Calu3 (cell line): ENCODE measurements at places on chromosomes 7 and 10.

DNA sequence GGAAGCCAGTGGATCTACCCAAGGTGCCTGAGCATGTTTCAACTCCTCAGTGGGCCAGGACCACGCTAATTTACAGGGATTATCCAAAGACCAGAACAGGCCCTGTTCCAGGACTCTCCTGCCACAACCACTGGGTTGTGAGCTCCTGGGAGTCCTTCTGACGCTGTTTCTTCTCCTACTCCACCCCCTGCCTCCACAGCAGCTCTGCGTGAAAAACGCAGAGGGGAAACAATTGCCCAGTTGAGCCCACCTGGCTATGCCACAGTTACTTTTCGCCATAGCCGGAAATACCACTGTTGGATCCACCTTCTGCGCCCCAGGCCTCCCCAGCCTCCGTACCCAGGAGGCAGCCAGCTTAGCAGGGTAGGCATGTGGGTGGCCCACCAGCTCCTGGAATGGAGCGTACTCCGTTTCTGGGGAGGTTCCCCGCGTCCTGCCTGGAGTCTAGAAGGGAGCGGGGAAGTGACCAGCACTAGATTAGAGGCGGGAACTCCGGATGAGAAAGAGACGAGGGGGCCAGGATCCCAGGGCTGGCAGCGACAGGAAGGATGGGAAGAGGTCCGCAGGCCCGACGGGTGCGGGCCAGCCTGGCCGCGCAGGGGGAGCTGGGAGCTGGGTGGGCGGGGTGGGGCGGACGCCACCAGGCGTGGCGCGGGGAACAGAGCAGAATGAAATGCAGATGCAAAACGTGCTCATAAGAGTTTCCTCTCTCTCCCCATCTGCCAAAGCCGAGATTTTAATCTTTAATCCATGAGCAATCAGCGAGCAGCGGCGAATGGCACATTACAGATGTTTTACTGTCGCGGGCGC lies 32.1 kb upstream of the PAX2 start:
- peaks cover 95% of the 10 kb centered on the region for H3K27me3 ChIP-seq
- no peak overlapping the region for H3K27ac ChIP-seq
- H3K4me1 ChIP-seq: no peaks in the 10 kb centered on the region
- DNase-seq: no peak
- H3K36me3 ChIP-seq: no peaks in the 10 kb centered on the region
- H3K4me3 ChIP-seq: no peak overlapping the region

DNA sequence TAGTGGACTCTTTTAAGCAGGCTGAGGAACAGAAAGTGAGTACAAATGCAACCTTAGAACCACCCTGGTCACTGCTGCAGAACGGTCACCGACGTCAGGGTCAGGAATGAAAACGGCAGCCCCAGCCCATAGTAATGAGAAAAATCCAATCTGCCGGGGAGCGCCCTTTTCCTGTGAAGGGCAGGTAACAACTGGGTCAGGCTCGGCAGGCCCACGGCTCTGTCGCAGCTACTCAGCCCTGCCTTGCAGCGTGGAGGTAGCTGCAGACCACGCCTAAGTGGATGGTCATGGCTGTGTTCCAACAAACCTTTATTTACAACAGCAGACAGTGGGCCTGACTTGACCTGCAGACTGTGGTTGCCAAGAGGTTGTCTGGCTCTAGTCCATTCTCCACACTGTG lies 563.2 kb downstream of the DNAJB6 start:
- no peak for DNase-seq
- no peaks in the 10 kb centered on the region for H3K4me1 ChIP-seq
- H3K36me3 ChIP-seq: peaks cover 9% of the 10 kb centered on the region
- no peaks in the 10 kb centered on the region for H3K27me3 ChIP-seq

DNA sequence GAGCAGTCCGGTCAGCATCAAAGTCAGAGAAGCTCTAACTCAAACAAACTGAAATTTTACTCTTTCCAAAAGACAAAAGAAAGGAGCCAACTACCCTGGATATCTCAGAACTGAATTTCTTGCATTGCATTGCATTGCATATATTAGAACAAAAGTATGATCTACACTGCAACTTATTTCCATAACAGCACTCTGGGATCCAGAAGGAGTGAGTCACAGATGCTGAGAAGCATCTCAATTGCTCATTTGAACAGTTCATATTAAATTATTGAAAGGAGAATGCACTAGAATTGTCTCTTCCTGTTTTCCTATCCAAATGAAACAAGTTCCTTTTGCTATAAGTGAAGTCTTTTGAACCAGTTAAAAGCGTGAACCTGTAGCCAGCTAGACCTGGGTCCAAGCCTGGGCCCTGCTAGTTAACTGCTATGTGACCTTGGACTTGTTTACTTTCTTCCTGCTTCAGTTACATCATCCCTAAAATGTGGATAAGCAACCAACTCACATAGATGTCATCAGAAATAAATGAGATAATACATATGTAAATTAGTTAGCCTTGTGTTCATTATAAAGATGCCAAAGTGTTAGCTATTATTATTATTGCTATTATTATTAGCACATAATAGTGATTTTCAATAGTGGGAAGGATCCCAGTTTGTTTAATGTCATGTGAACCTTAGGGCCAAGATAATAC lies 184.1 kb downstream of the CREB5 start:
- H3K36me3 ChIP-seq: no peaks in the 10 kb centered on the region

GRCh38 chr10:120336911-120337540 lies 120.0 kb upstream of the PLPP4 start:
- H3K4me1 ChIP-seq: no peaks in the 10 kb centered on the region
- H3K27me3 ChIP-seq: no peaks in the 10 kb centered on the region
- peak; percentile 53 for DNase-seq
- no peak overlapping the region for H3K27ac ChIP-seq
- no peaks in the 10 kb centered on the region for H3K36me3 ChIP-seq

GRCh38 chr10:116171505-116171904 lies 101.5 kb downstream of the GFRA1 start:
- no peak overlapping the region for H3K27ac ChIP-seq
- no peak overlapping the region for H3K4me3 ChIP-seq
- peaks cover 14% of the 10 kb centered on the region for H3K27me3 ChIP-seq
- no peaks in the 10 kb centered on the region for H3K36me3 ChIP-seq

GRCh38 chr7:49333180-49333881 lies 409.0 kb downstream of the CDC14C start:
- DNase-seq: no peak
- no peaks in the 10 kb centered on the region for H3K27me3 ChIP-seq
- H3K27ac ChIP-seq: no peak overlapping the region
- no peaks in the 10 kb centered on the region for H3K4me1 ChIP-seq
- no peaks in the 10 kb centered on the region for H3K36me3 ChIP-seq

DNA sequence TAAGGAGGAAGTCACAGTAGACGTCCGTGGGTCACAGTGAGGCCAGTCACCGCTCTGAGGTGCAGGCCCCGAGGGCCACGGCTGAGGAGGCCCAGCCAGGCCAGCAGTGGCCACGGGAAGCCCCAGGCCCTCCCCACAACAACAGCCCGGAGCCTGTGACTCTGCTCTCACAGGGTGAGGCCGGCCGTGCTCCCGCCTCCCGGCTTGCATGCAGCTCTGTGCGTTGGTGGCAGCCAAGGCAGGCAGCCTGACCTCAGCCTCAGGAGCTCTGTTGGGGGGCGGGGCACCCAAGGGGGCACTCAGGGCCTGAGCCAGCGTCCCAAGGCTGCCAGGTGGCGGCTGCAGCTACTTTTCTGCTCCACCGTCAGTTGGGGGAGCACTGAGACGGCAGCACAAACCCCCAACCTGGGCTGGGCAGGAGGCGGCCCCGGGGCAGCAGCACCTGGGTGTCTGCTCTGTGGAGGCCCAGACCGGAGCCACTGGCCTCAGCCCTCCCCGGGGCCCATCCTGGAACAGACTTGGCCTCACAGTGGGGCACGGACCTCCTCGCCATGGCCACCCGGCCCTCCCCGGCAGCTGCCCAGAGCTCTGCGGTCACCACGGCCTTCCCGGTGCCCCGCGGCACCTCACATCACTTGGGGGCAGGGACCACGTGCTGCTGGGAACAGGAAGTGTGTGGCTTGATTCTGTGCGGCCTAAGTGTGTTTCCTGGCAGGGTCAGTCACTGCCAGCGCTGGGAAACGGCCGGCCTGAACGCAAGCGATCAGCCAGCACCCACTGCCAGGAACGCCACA lies 13.3 kb downstream of the CYP2W1 start:
- H3K27me3 ChIP-seq: no peaks in the 10 kb centered on the region
- H3K4me3 ChIP-seq: no peak overlapping the region
- peaks cover 9% of the 10 kb centered on the region for H3K4me1 ChIP-seq
- peaks cover 65% of the 10 kb centered on the region for H3K36me3 ChIP-seq
- no peak overlapping the region for H3K27ac ChIP-seq

DNA sequence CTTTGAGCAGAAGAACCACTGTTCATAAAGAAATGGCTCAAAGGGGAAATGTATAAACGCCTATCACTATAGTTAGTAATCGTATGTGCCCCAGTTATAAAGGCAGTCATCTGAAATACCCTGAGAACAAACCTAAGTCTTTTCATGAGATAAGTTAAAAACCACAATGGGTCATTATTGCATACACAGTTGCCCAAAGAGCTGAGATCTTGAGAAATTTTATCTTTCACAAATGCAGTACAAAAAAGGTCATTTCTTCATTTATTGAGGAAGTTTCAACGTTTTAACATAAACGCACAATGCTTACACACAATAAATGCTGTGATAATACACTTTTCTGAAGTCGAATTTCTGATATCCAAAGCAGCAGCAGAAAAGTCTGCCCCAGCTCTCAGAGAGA lies 114.4 kb downstream of the MICU1 start:
- DNase-seq: no peak
- H3K4me1 ChIP-seq: no peaks in the 10 kb centered on the region
- H3K27me3 ChIP-seq: no peaks in the 10 kb centered on the region
- H3K27ac ChIP-seq: no peak overlapping the region

DNA sequence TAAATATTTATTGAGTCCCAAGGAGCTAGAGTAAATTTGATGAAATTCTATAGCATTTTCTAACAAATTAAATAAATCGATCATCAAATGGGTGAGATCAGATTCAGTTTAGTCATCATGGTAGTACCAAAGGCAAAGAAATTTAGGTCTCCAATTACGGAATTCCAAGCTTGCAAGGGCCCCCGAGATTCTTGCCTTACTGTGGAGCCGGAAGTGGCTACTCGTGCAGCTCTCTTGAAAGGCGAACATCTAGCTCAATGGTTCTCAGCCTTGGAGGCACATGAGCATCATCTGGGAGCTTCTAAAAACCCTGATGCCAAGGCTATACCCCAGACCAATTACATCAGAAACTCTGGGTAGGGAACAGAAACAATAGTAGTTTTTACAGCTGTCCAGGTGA lies 117.9 kb upstream of the PRR15 start:
- DNase-seq: no peak
- no peak overlapping the region for H3K4me3 ChIP-seq
- H3K27ac ChIP-seq: no peak overlapping the region

DNA sequence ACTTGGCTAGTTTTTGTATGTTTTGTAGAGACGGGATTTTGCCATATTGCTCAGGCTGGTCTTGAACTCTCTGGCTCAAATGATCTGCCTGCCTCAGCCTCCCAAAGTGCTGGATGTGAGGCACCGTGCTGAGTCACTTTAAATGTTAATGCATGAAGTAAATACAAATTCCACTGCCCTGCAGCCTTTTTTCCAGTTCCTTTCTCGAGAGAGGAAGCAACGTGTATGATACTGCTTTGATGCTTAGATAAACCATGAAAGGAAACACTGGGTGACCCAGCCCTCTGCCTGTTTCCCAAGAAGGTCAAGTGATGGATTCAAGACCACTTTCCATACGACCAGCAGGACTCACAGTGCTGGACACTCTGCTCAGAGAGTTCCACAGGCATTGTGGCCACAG lies 11.3 kb upstream of the MRPS24 start:
- peaks cover 57% of the 10 kb centered on the region for H3K36me3 ChIP-seq
- H3K4me3 ChIP-seq: no peak overlapping the region
- DNase-seq: no peak
- no peak overlapping the region for H3K27ac ChIP-seq

GRCh38 chr7:100372256-100372655 lies 1.0 kb upstream of the PILRA start:
- H3K4me1 ChIP-seq: no peaks in the 10 kb centered on the region
- peaks cover 11% of the 10 kb centered on the region for H3K36me3 ChIP-seq
- H3K27ac ChIP-seq: no peak overlapping the region
- no peak overlapping the region for H3K4me3 ChIP-seq
- no peak for DNase-seq
- no peaks in the 10 kb centered on the region for H3K27me3 ChIP-seq

GRCh38 chr7:169276-170172 lies 22.8 kb upstream of the FAM20C start:
- H3K36me3 ChIP-seq: peaks cover 5% of the 10 kb centered on the region
- H3K4me1 ChIP-seq: peaks cover 16% of the 10 kb centered on the region
- no peak overlapping the region for H3K27ac ChIP-seq
- H3K27me3 ChIP-seq: peaks cover 95% of the 10 kb centered on the region
- DNase-seq: no peak

DNA sequence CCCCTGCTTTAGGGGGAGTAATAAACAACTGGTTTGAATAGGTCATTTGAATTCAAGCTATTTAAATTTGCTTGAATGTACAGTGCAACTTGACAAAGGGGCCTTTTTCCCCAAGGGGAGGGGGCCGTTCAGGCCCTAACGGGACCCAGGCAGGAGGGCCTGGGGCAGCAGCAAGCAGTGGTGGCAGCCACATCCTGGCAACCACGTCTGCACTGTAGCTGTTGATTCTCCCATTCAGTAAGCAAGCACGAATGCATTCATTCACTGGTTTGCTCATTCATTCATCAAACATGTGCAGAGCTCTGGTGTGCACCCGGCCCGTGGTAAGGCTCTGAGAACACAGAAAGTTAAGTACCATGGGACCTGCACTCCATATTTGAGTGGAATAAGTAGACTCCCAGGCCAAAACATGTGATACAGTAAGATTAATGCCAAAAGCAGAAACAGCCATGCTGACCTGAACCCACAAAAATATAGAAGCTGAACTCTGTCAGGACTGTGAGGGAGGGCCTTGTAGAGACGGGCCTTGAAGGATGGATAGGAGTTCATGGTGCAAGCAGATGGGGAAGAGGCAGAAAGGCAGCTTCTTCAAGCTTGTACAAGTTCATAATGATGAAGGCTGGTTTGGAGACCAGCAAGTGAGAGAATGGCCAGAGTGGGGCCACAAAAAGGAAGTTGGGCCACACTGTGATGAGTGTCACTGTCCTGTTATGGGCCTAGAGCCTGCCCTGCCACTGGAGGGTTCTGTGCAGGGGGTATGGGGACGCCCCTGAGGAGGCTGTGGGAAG lies 29.3 kb upstream of the C10orf53 start:
- H3K4me1 ChIP-seq: no peaks in the 10 kb centered on the region
- H3K27me3 ChIP-seq: peaks cover 90% of the 10 kb centered on the region
- no peaks in the 10 kb centered on the region for H3K36me3 ChIP-seq
- no peak overlapping the region for H3K4me3 ChIP-seq

DNA sequence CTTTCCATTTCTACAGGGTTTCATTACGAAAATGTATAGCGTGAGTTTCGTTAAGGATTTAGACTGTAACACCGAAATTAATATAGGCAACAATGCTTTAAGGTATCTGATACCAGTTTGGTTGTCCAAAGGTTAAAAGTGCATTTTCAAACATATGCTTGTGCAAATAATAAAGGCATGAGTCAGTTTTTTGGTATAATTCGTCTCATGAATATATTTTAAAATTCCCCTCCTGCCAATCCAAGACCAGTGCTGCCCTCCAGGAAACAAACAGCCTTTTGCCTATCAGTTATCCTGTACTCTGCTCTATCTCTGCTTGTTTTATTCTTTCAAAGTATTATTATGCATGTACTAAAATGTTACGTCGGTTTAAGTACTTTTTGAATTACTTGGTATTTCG lies 2.0 kb downstream of the LCOR start:
- DNase-seq: no peak
- H3K4me3 ChIP-seq: peak overlapping the region; percentile 92
- peaks cover 40% of the 10 kb centered on the region for H3K36me3 ChIP-seq
- H3K4me1 ChIP-seq: peaks cover 30% of the 10 kb centered on the region
- H3K27me3 ChIP-seq: no peaks in the 10 kb centered on the region
- peak overlapping the region; percentile 96 for H3K27ac ChIP-seq
